MG63 (cell line): ENCODE measurements at places on chromosomes 12 and 14. TPM values are rescaled to one million over a fixed set of nuclear protein-coding genes. Genes with fewer than 3 reads are reported as not detected.

DNA sequence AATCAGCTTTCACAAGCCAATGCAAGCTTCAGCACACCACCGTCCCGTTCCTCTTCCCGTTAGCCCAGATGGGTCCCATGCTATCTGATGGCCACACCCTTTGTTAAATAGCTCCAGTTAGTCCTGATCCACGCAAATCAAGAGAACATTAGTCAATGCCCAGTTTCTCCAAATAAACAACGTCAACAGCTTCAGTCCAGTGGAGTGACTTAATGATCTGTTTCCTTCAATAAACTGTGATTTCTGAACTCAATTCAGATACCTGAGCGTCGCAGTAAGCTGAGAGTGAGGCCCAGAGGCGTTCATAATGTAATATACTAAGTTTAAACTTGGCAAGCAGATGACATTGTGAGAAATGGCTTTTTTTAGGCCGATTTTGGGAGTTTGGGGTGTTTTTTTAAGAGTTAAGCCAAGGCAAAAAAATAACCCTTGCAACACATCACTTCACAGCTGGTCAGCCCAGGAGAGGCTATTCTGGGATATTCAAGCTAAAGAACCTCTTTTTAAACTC lies 112.3 kb downstream of the ZFP36L1 start:
- DNase-seq, result no peak

GRCh38 chr14:77541905-77542304 lies 43.3 kb upstream of the ISM2 start:
- DNase-seq, result no peak

- no peak for DNase-seq
Measured at GRCh38 chr14:26522967-26523366, 74.9 kb downstream of the NOVA1 start.

DNA sequence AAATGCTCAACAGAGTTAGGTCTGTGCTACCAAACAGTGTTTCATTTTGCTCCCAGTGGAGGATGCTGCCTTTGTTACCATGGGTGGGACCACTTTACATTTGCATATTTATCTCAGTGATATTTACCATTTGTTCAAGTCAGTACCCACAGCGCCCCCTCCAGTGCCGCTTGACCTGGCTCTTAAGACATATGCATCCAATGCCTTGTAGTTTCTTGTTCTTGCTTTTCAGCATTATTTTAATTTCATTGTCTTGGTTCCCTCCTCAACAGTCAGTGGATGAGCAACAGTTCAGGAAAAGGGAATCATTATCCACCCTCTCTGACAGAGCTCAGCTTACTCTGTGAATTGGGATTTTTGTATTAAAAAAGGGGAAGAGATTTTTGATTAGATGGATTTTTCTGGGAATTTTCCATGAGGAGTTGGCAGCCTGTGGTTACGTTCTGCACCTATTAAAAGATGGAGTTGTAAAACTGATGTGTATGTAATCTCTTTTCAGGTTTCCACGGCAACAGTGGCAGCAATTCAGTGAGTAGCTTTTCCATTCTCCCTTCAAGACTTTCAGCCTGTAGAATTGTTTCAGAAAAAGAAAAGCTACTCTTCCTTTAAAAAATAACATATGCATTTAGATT lies 240.5 kb upstream of the DAAM1 start:
- no peak for DNase-seq

DNA sequence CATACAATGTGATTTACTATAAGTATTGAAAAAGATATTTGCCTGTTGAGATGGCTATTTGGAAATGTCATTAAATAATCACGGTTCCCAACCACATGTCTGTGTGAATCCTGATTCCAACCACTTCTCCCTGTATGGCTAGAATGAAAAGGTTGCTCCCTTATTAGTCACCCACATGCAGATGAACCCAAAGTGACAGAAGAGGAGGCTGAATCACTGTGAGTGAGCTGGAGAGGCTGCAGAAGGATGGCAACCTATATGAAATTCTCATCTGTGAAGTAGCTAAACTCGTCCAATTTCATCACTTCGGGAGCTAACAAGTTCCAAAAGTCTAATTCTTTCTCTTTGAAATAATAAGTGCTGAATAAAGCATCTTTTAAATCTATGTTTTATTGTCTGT lies 300.5 kb downstream of the PRKD1 start:
- no peak for DNase-seq

Gene DAO
- not detected in 2 replicates for total RNA-seq

Gene TMEM132C
- total RNA-seq, result not detected in 2 replicates

Gene INHBC
- not detected in 2 replicates for total RNA-seq
